ENCODE measurements at places on chromosomes 6 and 20. TPM values are rescaled to one million over a fixed set of nuclear protein-coding genes. Genes with fewer than 3 reads are reported as not detected.

TUBB1 gene
- 0.05 TPM for total RNA-seq

SIGLEC1 gene
- not detected for total RNA-seq

IMPG1 gene
- not detected for total RNA-seq

SLC22A3 gene
- not detected for total RNA-seq

FUCA2 gene
- total RNA-seq: 39.2 TPM

KCNK5 gene
- total RNA-seq: not detected

FILIP1 gene
- 4.1 TPM for total RNA-seq

TGM3 gene
- total RNA-seq: 5.3 TPM

ARMH2 gene
- total RNA-seq: not detected

BANF2 gene
- not detected for total RNA-seq

ADGRF4 gene
- not detected for total RNA-seq

ADTRP gene
- total RNA-seq: 0.58 TPM

TGM2 gene
- total RNA-seq: 34.9 TPM

CHRNA4 gene
- total RNA-seq: not detected

ANGPT4 gene
- not detected for total RNA-seq

TMEM217 gene
- 0.31 TPM for total RNA-seq

TINAG gene
- not detected for total RNA-seq

FAM83C gene
- total RNA-seq: not detected

NAA20 gene
- 50.0 TPM for total RNA-seq

NINL gene
- 14.3 TPM for total RNA-seq

GMPR gene
- total RNA-seq: 21.3 TPM

STK38 gene
- 38.0 TPM for total RNA-seq

EYA2 gene
- 0.08 TPM for total RNA-seq

BPI gene
- total RNA-seq: 0.11 TPM

SCUBE3 gene
- 4.7 TPM for total RNA-seq

Data from SJSA1 (cell line).